ENCODE measurements at places on chromosomes 4 and X.

DNA sequence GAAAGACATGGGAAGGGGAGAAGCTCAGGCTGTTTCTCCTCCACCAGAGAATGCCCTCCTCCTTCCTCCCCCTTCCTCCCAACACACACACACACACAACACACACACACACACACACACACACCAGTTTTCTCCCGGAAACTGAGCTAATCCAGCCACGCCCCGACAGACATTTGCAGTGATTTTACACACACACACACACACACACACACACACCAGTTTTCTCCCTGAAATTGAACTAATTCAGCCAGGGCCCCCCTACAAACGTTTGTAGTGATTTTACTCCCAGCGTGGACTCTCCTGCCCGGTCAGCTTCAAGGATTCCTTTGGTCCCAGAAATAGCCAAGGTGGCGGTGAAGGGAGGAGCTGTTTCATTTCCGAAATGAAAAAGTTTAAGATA is 32.9 kb upstream of the STX18 start:
- DNase-seq = no peak

DNA sequence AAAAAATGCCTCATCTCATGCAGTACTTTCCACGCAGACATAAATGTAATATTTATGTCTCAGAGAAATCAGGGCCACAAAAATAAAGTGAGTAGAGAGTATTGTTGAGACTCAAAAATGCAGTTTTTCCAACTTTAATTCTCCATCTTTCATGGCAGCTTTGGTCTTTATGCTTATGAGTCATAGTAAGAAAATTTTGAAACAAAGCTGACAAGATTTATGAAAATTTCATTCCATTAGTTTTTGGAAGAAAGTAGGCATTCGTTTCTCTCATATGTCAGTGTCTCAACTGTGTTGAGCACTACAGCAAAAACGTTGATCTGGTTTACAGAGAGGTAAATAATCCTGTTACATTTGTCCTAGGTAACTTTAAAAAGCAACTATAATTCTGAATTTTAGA is 656.8 kb downstream of the IQCM start:
- DNase-seq = no peak

GRCh38 chrX:84737471-84737871 is 235.2 kb upstream of the HDX start:
- no peak for DNase-seq

DNA sequence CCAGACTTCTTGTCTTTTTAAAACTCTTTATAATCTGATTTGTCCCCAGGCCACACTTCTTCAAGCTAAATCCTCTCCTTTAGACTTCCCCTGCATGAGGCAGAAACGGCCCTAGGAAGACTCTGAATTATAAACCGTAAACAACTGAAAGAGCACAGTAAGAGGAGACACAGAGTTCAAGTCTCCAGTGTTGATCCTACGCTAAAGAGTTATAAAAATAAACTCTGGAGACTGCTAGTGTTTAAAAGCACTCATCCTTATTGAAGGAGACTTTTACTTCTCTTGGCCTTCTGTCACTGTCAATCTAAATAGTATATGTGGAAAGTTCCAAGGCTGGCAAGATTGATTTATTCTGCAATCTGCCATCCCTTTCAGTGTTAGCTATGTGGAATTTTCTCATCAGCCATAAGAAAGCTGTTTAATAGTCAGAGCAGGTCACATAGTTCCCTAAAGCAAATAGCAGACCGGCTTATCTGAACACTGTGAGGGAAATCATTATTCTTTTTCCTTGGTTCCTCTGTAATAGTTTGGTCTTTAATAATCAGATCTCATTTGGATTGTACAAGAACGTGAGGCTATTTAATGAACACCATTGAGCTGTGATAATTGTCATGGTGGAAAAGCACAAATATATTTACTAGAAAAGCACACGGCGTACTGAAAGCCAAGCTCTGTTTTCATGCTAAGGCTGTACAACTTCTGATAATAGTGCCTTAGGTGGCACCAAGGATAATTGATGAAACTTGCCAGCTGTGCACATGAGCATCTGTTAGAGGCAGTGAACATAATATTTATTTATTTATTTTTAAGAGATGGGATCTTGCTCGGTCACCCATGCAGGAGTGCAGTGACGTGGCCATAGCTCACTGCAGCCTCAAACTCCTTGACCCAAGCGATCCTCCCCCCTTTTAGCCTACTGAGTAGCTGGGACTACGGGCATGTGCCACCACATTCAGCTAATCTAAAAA is 157.7 kb downstream of the CEP135 start:
- no peak for DNase-seq

GRCh38 chr4:165810726-165811125 is 62.3 kb upstream of the TLL1 start:
- DNase-seq = no peak

DNA sequence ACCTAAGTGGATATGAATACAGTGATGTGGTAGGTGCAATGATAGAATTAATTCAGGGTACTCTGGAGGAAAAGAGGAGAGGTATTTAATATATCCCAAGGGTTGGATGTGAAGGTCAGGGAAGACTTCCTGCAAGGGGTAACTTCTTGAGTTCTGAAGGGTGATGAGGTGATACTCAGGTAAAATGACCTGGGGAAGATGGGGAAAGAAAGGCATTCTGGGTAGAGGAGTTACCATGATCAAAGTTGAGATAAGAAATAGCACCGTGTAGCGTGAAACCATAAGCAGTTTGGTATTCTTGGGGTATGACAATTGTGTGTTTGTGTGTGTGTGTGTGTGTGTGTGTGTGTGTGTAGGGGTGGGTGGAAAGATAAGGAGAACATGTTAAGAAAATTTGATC is 270.4 kb upstream of the LCORL start:
- DNase-seq = no peak

DNA sequence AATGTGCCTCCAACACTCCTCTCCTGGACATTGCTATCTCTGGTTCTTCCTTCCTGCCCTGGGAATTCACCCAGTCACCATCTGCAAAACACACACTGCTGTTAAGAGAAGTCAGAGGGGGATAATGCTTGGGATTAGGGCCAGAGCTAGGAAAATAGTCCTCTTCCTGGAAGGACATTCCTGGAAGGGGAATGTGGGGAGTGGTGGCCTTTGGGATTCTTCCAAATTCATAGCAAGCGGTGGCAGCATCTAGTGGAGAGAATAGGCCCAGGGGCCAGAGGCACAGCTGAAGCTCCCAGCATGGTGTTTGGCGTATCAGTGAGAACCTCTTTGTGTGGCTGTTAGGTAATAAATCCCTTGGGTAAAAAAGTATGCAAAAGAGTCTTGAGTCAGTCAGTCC is 34.3 kb downstream of the SHROOM4 start:
- no peak for DNase-seq

DNA sequence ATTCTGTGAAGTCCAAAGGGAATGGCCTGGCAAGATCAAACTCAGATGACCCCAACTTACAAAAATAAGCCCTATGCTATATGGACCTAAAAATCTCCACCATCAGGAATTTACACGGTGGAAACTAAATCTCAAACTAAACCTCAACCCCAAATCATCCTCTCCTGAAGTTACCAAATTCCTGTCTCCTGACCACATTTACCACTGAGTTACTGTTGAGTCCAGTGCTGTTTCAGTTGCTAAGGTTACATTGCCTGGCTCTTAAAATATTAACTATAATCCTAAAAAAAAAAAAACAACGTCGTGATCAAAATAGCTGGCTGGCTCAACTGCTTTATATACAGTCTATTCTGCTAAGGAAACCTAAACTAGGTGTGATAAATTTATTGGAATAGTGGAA is 315.2 kb upstream of the SLIT2 start:
- DNase-seq = no peak

GRCh38 chr4:137422666-137423065 is 109.6 kb downstream of the PCDH18 start:
- DNase-seq = no peak

- DNase-seq = no peak
These were observed 458.5 kb downstream of the AFF2 start for GRCh38 chrX:148958901-148959300.

- no peak for DNase-seq
These were observed 248.6 kb upstream of the JADE1 start for GRCh38 chr4:128560754-128561495.

DNA sequence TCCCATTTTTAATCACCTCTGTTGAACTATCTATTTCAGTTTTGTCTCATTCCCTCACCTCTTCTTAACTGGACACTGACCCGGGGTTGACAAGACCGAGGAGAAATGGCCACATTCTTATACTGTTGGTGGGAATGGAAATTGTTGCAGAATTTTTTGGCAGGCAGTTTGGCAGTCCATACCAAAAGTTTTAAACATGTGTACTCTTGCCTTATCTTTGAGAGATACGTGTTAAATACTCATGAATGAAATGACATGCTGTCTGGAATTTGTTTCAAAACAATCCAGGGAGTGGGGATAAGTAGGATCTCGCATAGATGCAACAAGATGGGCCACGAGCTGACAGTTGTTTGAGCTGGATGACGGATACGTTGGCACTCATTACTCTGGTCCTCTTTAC is 12.1 kb downstream of the FGFBP1 start:
- DNase-seq = no peak

- DNase-seq = no peak
These were observed 36.2 kb upstream of the DHRSX start for GRCh38 chrX:2536974-2537373.

Data from DMS 273 treated with DMSO at 0.1 percent for 48 hours (cell line).